G401 (cell line): ENCODE measurements at places on chromosomes 1 and 21.

DNA sequence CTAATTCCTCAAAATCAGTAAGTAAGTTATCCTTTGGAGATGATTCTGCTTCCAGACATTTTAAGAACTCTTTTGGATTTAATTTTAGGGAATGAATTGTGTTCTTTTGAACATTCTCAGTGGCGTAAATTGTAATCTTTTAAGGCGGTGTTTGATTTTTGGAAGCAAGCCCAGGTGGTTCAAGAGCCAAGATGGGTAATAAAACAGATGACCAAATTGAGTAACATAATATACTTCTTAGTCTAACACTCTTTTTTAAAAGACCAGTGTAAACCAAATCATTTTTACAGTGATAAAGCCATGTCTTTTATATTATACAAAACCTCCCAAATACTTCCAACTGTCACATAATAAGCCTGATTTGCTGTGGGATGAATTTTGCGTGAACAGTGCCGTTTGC, 133.8 kb downstream of the LRRC40 start:
- no peak for DNase-seq

DNA sequence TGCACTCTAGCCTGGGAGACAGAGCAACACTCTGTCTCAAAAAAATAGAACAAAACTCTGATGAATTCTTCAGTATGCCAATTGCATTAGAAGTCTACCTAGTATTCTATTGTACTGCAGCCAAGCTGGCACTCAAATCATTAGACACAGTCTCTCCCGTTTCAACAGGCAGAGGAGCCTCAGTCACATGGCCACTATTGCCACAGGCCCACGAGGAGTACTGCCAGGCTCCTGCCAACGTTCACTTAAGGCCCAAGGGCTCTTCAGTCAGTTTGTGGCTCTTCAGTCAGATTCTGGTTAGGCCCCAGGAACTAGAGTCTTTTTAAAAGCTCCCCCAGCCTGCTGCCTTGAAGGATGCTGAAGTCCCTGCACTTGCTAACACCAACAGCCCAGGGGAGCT, 73.4 kb downstream of the SH3BGR start:
- DNase-seq, result peak; percentile 36

DNA sequence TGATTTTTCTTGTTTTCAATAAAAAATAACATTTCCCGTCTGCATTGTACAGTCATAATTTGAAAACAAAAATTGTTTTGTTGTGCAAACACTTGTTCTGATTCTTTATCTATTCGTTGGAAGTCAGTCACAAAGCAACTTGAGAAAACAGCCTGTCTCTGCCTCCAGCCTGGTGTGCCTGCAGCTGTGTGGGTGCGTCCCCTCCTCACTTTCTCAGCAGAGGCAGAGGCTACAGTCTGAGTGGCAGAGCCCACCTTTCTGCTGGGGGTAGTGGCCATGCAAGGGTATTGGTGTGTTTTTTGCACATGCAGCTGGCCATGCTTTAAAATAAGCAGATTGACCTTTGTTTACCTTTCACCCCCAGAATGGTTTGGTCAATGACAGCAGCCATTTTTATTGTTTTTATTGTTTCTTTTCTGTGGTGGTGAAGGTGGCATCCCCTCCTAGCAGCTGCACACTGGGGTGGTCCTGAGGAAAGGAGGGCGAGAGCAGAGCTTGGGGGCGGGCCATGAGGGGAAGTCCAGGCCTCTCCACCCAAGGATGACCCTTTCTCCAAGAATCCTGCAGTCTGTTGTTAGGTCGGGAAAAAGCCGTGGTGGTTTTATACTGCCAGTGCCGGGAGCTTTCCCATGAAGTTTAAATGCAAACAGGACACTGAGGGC, 159.6 kb downstream of the PCBP3 start:
- DNase-seq, result no peak

DNA sequence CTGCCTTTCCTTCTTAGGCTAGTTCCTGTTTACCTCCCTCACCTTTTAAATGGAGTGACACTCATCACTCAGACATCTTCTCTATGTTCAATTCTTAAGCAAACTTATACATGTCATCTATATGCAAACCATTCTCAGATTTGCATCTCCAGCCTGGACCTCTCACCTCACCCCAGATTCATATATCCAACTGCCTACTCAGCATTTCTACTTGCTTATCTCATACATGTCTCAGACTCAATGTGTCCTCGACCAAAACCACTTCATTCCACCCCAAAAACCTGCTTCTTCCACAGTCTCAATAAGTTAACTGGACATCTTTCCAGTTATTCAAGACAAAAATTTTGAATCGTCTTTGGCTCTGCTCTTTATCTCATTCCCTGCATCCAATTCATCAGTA, 62.6 kb downstream of the ERICH3 start:
- DNase-seq, result no peak

DNA sequence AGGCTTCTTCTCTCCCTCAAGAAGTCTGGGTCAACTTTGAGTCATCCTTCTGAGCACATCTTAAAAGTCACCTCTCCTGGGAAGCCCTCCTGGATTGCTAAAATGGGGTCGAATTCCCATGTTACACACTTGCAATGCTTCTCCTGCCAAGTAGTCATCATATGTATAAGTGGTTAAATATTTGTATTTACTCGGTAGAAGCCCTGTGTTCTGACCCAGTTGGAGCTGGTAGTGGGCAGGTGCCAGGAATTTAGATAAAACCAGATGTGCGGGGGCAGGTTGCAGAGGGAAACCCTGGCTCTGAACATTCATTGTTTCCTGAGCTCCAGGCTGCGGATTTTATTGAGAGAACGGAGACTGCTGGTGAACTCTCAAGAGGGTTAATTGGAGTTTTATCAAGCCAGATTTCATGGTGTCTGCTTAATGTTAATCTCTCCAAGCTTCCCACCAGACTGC, 52.8 kb upstream of the RPL11 start:
- DNase-seq, result no peak
